Vagina (tissue), 2 donors: ENCODE measurements at places on chromosomes 2 and 18. TPM values are rescaled to one million over a fixed set of nuclear protein-coding genes. Genes with fewer than 3 reads are reported as not detected.

- no peaks in the 10 kb centered on the region for H3K4me1 ChIP-seq
- H3K4me3 ChIP-seq = no peak overlapping the region
These were observed 39.2 kb upstream of the KCNJ13 start for GRCh38 chr2:232815569-232815968.

DNA sequence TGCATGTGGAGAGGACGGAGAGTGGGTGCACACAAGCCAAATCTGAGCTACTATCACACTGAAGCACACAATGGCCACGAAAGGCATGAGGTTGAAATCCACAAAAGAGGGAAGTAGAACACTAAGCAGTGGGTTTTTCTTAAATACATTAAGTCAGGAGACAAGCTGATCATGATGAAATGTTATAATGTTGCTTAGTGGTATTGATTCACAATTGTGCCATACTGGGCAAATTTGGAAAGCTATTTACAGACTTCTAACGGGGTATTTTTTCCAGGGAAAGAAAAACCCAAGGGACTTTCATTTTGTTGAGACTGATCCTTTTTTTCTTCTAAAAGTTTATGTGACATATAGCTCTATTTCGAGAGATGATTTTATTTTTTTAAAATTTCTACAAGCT is 100.8 kb upstream of the CNGA3 start:
- no peak for DNase-seq
- H3K27ac ChIP-seq = no peak overlapping the region
- no peaks in the 10 kb centered on the region for H3K27me3 ChIP-seq
- H3K36me3 ChIP-seq = no peaks in the 10 kb centered on the region

DNA sequence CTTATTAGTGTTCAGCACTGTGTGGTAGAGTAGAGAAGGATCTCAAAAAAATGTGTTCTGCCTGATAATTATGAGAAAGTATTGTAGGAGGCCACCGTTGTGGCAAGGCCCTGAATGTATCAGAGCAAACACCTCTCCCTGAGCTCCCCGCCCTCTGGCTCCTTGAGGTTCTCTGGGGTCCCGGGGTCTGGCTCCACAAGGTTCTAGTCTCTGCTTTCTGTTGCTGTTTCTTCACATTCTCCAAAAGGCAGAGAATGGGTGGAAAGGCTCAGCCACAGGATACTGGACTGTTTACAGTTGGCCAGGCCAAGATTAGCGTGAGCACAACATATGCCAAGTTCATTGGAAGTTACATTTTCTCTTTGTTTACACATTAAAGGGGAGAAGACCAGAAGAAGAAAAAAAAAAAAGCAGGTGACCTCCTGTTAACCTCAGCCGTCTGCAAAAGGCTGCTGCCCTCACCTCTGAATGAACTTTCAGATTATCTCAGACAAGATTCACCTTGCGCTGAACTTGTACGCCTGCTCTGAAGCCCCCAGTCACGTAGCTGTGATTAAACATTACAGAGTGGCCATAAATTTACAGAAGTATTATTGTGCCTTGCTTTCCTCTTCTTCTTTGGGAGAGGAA is 56.6 kb upstream of the CYP26B1 start:
- no peak for DNase-seq
- no peak overlapping the region for H3K4me3 ChIP-seq
- no peaks in the 10 kb centered on the region for H3K36me3 ChIP-seq
- no peak overlapping the region for H3K27ac ChIP-seq

GRCh38 chr18:29982218-29982617 is 1060.3 kb downstream of the DSC3 start:
- H3K36me3 ChIP-seq = no peaks in the 10 kb centered on the region
- no peaks in the 10 kb centered on the region for H3K27me3 ChIP-seq

GRCh38 chr2:222305516-222306392 is 7.0 kb upstream of the PAX3 start:
- H3K4me3 ChIP-seq = peak overlapping the region; percentile 50
- H3K4me1 ChIP-seq = peaks cover 38% of the 10 kb centered on the region
- H3K27ac ChIP-seq = no peak overlapping the region

- H3K27me3 ChIP-seq = peaks cover 36% of the 10 kb centered on the region
- no peak for DNase-seq
- peak overlapping the region; percentile 11 for H3K4me3 ChIP-seq
- no peak overlapping the region for H3K27ac ChIP-seq
- no peaks in the 10 kb centered on the region for H3K36me3 ChIP-seq
These were observed 2.8 kb downstream of the ONECUT2 start for GRCh38 chr18:57437766-57438671.

GRCh38 chr18:48551100-48551499 is 12.3 kb downstream of the CTIF start:
- H3K27ac ChIP-seq = no peak overlapping the region
- H3K4me1 ChIP-seq = peaks cover 30% of the 10 kb centered on the region
- H3K27me3 ChIP-seq = no peaks in the 10 kb centered on the region

- H3K4me3 ChIP-seq = no peak overlapping the region
- no peak overlapping the region for H3K27ac ChIP-seq
These were observed 277.9 kb upstream of the SIX3 start for GRCh38 chr2:44663471-44664073.

DNA sequence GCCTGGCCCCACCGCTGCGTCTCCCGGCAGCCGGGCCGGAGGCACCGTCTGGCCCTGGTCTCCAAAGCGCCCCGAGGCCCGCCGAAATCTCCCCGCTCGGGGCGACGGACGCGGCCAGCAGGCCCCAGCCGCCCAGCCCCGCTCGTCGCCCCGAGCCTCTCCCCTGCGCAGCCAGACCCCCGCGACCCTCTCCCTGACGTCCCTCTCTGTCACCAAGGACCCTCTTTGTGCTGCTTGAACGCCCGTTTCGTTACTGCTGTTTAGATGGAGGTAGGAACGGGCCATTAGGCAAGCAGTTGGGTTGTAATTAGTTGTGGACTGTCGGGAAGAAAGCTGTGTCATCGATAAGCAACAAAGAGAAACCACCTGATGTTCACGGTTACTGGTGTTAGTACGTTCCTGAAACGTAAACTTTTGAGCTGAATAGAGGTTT is 686 bp downstream of the UBXN4 start:
- peaks cover 36% of the 10 kb centered on the region for H3K4me1 ChIP-seq
- H3K27me3 ChIP-seq = no peaks in the 10 kb centered on the region
- no peak for DNase-seq
- H3K36me3 ChIP-seq = no peaks in the 10 kb centered on the region
- peak overlapping the region; percentile 99 for H3K4me3 ChIP-seq

The RESP18 gene
- not detected for total RNA-seq

The TMEM247 gene
- not detected for total RNA-seq

The TMEM150A gene
- total RNA-seq = 22.6 TPM

The PRSS56 gene
- total RNA-seq = not detected
